ENCODE measurements at places on chromosomes 4 and X.

DNA sequence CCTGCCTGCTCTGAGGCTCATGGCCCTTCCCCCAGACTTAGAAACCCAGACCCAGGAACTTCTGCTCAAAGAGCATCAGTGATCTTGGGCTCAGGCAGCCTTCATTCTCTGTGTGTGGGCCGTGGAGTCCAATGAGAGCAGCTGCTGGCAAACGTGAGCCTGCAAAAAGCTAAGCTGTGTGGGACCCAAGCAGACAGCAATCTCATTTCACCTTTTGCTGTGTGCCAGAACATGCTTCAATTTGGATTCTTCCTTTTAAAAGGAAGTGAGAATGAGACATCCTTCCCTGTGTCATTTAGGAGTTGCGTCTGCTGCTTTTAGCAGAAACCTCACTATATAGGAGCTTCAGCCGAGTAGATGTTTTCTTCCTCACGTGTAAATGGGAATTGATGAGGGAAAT lies 238.5 kb downstream of the EVC2 start:
- no peak for DNase-seq

DNA sequence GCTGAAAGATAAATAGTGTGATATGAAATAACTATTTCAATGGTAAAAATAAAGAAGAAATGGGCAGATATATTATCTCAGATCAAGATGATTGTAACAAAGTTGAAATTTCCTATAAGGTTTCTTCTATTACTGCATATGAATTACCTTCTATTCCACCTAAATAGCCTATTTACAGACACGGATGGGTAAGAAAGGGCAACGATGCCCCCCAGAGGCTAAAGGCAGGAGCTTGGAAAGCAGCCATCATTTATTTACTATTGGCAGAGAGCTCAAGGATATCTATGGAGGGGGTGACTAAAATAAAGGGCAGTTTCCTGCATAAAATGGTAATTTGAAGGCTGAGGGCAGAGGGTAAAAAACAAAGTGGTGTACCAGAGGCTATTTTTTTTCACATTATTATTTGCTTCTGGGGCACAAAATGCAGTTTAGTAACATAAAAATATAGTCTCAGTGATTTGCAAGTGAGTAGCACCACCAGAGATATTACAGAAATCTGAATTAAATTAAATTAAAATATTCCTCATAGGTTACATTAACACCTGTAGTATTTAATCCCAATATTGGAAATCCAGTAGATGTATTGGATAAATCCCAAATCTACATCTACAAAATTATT lies 123.1 kb downstream of the BTC start:
- peak; percentile 75 for DNase-seq

- DNase-seq, result no peak
Measured at GRCh38 chrX:134761788-134762187, 103.5 kb upstream of the PLAC1 start.

- no peak for DNase-seq
Measured at GRCh38 chr4:54231768-54232688, 2.9 kb downstream of the PDGFRA start.

GRCh38 chr4:183729069-183729406 lies 69.9 kb downstream of the TRAPPC11 start:
- no peak for DNase-seq

- no peak for DNase-seq
Measured at GRCh38 chrX:30005813-30006212, 209.6 kb upstream of the MAGEB2 start.

GRCh38 chr4:146278986-146279385 lies 64.6 kb downstream of the REELD1 start:
- DNase-seq, result no peak

DNA sequence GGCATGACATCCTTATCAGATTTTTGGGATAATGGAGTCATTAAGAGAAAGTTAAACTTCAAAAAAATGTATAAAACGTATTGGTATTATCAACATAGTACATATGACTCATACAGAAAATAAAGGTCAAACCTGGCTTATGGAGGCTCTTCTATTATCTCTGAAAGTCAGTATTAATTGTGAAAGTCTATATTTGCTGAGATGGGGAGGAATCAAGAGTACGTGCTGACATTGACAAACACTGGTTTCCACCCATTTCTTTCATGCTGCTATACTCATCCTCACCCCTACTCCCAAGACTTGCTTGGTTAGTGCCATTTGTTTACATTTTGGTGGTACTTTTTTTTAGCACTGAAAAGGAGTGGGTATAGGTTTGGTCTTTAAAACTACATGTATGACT lies 30.8 kb upstream of the PLA2G12A start:
- DNase-seq, result no peak

- no peak for DNase-seq
Measured at GRCh38 chrX:101359966-101360365, 11.4 kb upstream of the TIMM8A start.

DNA sequence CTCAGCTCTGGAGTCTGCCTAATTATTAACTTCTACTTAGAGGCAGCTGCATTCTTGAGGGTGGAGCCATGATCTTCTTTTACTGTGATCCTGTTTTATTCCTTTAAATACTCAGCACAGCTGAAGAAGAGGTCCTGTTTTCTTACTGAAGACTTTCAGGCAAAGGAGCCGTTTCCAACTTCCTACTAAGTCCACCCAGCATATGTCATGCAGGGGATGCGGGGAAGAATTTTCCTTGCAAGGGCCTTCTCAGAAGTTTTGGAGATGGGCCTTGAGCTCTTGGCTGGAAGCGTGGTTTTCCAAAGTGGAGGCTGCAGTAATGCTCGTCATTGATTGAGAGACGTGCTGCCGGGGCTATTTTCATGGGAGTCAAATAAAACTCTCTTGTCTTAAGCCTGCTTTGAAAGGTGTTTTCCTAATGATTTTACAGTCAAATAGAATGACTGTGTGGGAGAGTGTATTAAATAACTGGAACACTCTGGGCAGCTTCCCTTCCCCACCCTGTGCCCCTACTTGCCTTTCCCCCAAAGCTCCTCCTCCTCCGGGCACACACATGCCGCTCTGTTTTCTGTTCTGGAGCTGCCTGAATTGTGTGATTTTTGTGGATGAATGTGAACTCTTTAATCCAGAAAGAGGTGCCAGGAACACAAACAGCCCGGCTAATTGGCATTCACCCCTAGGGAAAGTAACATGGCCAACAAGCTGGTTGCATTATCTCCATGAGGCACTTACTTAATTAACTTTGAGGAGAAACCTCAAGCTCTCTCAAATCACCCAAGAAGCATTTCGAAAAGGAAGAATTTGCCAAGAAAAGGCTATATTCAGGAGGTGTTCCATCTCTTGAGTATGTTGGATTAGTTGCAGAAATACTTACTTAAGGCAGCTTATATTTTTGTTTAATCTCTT lies 28.1 kb downstream of the FGF2 start:
- no peak for DNase-seq

Measured in kidney capillary endothelial cell (primary cell).